ENCODE measurements at places on chromosomes 7 and 10.

- DNase-seq = no peak
Observed at GRCh38 chr10:46250898-46251856, 35.6 kb upstream of the ANTXRL start.

- no peak for DNase-seq
Observed at GRCh38 chr7:31516680-31517502, 3.0 kb downstream of the ITPRID1 start.

GRCh38 chr7:51253157-51253556 is 63.5 kb downstream of the COBL start:
- no peak for DNase-seq

GRCh38 chr7:111867348-111867931 is 305.1 kb upstream of the IMMP2L start:
- no peak for DNase-seq

DNA sequence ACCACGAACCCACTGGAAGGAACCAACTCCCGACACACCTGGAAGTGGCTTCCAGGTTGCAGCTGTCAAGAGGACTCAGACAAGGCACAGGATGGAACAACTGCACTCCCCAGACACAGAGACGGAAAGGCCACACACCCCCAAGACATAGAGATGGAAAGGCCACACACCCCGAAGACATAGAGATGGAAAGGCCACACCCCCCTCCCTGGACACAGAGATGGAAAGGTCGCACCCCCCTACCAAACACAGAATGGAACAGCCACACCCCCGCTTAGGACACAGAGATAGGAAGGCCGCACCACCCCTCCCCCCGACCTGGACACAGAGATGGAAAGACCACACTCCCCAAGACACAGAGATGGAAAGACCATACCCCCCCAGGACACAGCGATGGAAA is 7.6 kb downstream of the ZNF511 start:
- DNase-seq = no peak

DNA sequence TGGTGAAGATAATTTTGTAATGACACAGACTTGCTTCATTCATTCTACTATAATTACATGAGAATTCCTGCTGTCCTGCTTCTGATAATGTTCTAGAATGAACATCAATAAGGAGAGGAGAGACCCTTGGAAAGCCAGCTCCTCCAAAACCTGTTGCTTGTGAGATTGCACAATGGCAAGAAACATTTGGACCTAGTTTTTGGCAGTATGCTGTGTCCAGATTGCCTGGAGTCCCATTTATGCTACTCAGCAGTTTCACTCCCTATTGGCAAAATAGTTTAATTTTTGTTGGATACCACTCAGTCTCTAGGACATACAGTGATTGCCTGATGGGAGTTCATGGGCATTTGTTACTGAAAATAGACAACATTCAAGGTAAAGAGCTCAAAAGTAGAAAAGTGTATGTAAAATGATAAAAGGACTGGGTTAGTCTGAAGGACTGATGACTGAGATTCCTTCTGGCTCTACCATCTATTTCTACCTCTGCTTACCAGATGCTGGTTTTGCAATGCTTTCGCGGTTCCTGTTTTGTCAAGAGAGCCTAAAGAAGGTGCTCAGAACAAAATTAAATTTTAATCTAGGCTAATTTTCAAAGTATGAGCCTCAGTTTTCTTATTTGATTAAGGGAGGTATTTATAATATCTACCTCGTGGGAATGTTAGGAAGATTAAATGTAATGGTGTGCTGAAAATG is 8.0 kb upstream of the ACTR3B start:
- DNase-seq = no peak

- DNase-seq = peak; percentile 47
Observed at GRCh38 chr10:6327961-6328698, 125.4 kb downstream of the PFKFB3 start.

DNA sequence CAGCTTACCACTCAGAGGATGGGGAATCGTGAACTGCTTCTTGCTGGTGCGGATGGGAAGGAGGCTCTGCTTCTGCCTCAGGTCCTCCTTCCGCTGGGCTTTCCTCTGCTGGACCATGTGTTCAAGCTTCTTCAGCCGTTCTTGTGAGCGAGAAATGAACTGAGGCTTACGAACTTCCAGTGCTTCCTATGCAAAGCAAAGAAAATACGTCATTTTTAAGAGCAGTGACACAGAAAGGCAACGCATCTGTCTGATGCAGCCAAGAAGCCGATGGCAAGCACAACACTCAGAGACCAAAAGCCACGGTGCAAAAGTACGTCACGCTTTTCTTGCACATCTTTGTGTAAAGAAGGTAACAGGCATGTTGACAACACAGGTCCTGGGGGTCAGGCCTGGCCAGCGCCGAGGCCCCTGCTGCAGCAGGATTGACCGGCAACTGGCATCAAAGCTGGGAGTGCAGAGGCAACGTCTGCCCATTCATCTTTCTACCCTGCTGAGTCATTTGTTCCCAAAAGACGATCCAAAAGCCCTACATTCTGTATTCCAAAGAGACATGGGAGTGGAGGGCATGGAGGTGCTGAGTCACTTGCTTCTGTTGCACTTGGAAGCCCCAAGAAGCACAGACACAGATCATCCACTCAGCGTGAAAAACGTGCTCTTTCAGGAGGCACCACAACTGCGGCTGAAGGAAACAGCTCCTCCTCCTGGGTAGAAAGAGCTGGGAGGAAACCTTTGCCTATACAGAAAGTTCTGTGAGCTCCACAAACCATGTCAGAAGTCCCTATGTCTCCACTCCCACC is 71.0 kb upstream of the ADAM12 start:
- DNase-seq = no peak

- DNase-seq = no peak
Observed at GRCh38 chr10:89207801-89208551, 859 bp upstream of the CH25H start.

GRCh38 chr7:145543242-145543641 is 573.4 kb upstream of the CNTNAP2 start:
- DNase-seq = no peak

GRCh38 chr10:44259090-44259874 is 125.6 kb downstream of the CXCL12 start:
- DNase-seq = no peak

DNA sequence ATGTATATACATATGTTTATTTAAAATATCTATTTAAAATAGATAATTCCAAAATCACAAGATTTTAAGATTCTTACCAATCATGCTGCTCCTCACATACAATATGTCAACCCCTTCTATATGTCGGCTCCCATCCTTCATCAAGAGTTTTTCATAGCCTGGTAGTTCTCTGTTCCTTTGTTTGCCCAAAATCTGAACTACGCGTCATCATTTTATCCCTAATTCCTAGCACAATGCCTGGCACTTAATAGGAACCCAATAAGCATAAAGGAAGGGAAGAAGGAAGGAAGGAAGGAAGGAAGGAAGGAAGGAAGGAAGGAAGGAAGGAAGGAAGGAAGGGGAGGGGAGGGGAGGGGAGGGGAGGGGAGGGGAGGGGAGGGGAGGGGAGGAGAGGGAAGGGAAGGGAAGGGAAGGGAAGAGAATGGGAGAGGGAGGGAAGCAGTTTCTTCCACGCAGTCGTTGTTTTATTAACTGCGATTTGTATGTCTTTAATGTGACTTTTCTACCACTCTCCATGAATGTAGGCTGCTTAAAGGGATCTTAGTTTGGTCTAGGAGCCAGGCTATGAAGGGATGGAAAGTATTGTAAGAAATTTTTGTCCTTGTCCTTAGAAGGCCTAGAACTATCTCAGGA is 83.3 kb upstream of the PCGF5 start:
- no peak for DNase-seq

DNA sequence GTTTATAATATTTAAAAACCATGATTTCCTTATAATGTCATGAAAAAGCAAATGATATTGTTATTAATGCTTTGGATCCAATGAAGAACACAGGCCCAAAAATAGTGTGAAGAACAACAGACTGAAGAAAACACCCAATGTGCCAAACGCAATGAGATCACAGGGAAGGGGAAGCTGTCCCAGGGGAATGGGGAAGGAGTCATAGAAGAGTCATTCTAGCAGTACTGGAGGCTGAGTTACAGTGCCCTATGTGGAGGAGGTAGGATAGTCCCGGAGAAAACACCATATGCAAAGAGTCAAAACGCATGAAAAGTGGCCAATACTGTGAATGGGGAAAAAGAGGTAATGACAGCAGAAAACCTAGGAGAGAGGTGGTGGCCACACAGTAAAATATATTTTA is 50.9 kb downstream of the TPK1 start:
- no peak for DNase-seq

- DNase-seq = no peak
Observed at GRCh38 chr10:23238015-23238414, 45.9 kb downstream of the PTF1A start.

DNA sequence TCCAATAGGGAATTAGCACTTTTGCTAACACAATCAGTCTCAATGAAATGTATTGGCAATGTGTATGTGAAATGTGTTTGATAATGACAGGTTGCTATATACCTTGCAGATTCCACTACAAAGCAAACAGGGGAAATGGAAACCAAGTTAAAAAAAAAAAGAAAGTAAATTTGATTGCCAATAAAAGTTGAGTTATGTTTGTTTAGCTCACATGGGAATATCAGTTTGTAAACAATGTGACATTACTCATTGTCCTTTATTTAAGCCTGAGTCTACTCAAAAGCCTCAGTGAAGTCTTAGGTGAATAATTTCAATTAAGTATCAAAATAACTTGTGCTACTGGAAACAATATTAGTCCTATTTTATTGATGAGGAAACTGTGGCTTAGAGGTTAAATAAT is 285.2 kb downstream of the CACNA2D1 start:
- no peak for DNase-seq

GRCh38 chr7:33237036-33237435 is 107.7 kb downstream of the BBS9 start:
- DNase-seq = no peak

GRCh38 chr7:81499262-81500116 is 270.4 kb downstream of the HGF start:
- DNase-seq = no peak

DNA sequence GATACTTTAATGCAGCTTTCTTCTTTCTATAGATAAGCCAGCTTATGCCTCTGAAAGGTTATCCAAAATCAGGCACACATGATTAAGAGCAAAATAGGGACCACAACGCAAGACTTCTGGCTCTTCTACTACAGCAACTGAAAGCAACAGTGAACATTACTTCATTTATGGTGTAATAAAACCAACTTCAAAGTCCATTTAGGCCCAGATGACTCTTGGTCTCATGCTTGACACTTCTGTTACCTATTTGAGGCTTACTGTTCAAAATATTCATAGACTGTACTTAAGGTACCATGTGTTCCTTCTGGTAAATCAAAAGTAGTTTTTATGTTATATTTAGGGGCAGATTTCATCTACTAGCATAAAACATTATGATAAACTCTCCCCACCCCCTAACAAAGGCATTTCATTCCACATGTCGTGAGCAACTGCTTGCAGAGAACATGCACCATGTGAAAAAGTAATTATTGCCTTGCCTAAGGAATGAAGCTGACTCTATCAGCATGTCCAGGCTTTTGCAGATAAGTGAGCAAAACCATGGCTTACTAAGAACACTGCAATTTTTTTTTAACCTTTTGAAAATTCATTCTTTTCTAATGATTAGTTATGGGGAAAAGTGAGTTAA is 154.9 kb upstream of the ITGB1 start:
- no peak for DNase-seq

DNA sequence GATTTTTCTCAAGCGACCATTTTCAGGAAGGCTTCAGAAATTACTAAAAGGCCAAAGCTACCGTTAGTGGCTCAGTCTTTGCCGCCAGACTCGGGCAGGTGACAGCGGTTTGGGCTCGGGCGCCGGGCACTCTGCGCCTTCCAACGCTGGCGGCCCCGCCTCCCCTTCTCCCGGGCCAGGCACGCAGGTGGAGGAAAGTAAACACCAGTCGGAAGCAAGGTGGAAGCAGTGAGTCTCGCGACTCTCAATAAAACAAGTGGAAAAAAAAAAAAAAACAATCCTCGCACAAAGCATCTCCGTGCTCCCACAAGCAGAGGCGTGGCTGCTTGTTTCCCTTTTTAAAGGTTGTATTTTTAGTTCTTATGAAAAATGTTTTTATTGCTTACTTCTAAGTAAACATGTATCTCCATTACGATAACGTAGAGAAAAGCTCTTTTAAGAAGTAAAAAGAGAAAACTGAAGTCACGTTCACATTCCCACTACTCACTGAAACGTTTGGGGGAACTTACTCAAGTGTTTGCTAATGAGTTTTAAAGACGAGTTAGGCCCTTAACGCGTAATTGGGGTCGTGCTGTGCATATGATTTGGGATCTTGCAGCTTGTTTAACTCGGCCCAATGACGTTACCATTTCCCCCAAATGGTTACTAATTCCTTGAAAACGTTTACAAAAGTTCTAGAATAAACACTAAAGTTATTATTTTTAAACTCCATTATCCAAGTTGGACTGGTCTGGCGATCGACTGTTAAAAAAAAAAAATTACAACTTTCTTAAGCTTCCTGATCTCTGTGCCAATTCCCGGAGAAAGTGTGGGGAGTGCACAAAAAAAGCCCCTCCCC is 864 bp downstream of the CDCA7L start:
- no peak for DNase-seq

DNA sequence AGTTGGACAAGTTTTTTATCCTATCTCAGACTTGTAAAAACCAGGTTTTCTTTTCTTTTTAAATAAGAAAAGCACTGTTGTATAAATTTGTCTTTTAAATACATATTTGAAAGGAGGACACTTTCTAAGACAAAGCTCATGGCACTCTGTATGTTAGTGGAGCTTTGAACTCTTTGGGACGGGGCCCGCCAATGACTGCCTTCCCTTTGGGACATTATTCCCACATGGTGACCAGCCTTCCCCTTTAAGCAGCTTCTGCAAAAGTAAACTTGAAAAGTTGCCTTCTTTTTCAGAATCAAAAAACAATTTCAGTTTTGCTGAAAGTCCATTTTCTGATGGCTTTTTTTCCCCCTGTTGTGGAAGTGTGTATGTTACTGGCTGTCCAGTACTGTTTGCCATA is 1.8 kb downstream of the CUX1 start:
- DNase-seq = no peak

- no peak for DNase-seq
Observed at GRCh38 chr7:94426980-94427875, 32.5 kb downstream of the COL1A2 start.

DNA sequence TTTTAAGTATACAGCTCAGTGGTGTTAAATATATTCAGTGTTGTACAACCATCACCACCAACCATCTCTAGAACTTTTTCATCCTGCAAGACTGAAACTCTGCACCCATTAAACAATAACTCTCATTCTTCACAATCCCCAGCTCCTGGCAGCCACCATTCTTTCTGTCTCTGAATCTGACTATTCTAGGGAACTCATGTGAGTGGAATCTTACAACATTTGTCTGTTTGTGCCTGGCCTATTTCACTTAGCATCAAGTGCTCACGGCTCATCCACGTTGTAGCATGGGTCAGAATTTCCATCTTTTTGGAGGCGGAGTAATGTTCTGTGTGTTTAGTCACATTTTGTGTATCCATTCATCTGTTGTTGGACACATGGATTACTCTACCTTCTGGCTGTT is 40.8 kb upstream of the PFKFB3 start:
- no peak for DNase-seq
